ENCODE measurements at places on chromosomes 16 and 17.

DNA sequence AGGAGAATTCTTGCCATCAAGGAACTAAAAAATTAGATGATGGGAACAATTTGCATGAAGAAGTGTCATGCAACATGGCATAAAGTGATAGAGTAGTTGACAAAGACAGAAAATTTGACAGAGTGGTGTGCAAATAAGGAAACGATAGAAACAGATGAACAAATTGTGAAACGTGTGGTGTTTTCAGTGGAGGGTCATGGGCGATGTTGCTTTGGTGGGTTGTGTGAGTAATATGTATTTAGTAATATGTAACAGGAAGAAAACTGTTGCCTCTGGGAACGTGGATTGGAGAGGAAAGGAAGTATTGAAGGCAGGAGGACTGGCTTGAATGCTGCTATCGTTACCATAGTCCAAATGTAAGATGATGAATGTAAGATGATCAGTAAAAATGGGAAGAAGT lies 3.6 kb downstream of the COX10 start:
- no peak for DNase-seq

GRCh38 chr16:69761983-69762813 lies at the start of gene WWP2:
Gene WWP2, plus strand, starts transcription at chr16:69762332. Its CDS starts 24,679 bp downstream, at chr16:69787011.
- no peak for DNase-seq

DNA sequence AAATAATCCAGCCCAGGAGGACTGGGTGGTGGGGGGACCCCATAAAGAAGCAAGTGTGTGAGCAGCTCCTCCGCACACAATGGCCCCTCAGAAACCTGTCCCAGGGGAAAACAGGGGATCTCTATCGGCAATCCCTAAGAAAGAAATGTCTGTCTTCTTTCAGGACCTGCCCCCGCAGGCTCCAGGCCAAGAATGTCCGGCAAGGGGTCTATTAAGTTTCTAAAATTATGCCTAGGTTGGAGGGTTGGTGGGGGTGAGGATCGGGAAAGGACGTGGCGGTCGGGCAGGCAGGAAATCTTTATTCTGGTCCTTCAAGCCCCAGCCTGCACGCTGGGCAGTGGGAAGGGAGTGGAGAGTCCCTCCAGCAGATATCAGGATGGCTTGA lies 23.4 kb upstream of the LITAF start:
- DNase-seq, result no peak

DNA sequence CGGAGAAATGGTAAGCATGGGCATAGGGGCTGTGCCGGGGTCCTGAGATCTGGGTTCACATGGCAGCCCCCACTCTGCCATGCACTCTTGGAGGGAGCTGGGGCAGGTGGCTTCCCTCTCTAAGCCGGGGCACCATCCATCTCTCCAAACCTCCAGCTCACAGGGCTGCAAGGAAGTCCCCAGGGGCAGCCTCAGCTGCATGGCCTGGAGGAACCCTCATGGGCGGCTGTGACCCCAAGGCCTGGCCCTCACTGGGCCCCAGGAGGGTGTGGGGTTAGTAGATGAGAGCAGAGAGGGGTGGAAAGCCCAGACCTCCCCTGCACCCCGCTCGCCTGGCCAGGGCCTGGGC lies 2.6 kb downstream of the CTRB2 start:
- no peak for DNase-seq

- DNase-seq, result no peak
Observed at GRCh38 chr17:76579281-76579680, 6.4 kb downstream of the ST6GALNAC2 start.

- no peak for DNase-seq
Observed at GRCh38 chr17:41773190-41773588, 13.3 kb downstream of the JUP start.

DNA sequence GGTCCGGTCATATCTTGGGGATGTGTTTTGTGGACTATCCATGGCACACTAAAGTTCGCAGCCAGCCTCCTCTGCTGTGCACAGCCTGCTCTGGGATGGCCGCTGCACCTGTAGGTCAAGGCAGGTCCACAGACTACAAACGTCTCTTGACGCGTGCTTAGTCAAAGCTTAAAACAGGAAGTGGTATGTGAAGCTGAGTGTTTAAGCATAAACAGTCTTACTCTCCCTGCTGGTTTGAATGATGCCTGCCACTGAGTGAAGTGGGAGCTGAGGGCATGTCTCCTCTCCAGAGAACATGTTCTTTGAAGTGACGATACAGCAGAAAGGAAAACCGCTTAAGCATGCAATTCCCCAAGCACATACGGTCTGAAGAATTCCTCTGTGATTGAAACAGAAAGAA lies 365.6 kb downstream of the SLC39A11 start:
- no peak for DNase-seq

GRCh38 chr17:10233161-10233560 lies 34.8 kb upstream of the GAS7 start:
- DNase-seq, result no peak

All from NCI-H2107 (cell line).